ENCODE measurements at places on chromosomes 6 and 20. TPM values are rescaled to one million over a fixed set of nuclear protein-coding genes. Genes with fewer than 3 reads are reported as not detected.

Gene UNC93A
- not detected for total RNA-seq

Gene EEF1E1
- 32.7 TPM for total RNA-seq

Gene PNISR
- total RNA-seq = 101 TPM

Gene TREML2
- not detected for total RNA-seq

Gene BTN2A1
- total RNA-seq = 10.9 TPM

Gene CST2
- total RNA-seq = not detected

Gene CDH26
- 0.32 TPM for total RNA-seq

All from articular chondrocyte of knee joint (primary cell).